ENCODE measurements at places on chromosomes 5 and 9. TPM values are rescaled to one million over a fixed set of nuclear protein-coding genes. Genes with fewer than 3 reads are reported as not detected.

The DENND1A gene
- 16.7 TPM for total RNA-seq

The ENTREP1 gene
- 3.2 TPM for total RNA-seq

The ARL10 gene
- 63.9 TPM for total RNA-seq

The YTHDC2 gene
- 41.6 TPM for total RNA-seq

The KCTD16 gene
- total RNA-seq = 17.5 TPM

The SPINK7 gene
- not detected for total RNA-seq

The CDH9 gene
- 10.3 TPM for total RNA-seq

The IFNA2 gene
- total RNA-seq = not detected

The PFN3 gene
- 0.74 TPM for total RNA-seq

The PCA3 gene
- total RNA-seq = 0.49 TPM

The GPR21 gene
- total RNA-seq = 10.3 TPM

The PDE6A gene
- not detected for total RNA-seq

The ITGA2 gene
- total RNA-seq = 3.7 TPM

The FPGS gene
- 17.2 TPM for total RNA-seq

The PLEKHG4B gene
- 4.7 TPM for total RNA-seq

The LAMC3 gene
- total RNA-seq = 2.7 TPM

The ADAMTSL2 gene
- total RNA-seq = 2.7 TPM

The REEP2 gene
- total RNA-seq = 73.5 TPM

The TTC1 gene
- 34.7 TPM for total RNA-seq

The PRDM9 gene
- total RNA-seq = not detected

The CRB2 gene
- total RNA-seq = 5.4 TPM

The CD74 gene
- 2.5 TPM for total RNA-seq

The NEUROG1 gene
- total RNA-seq = 0.49 TPM

The PRRT1B gene
- total RNA-seq = not detected

The GPR151 gene
- total RNA-seq = 0.25 TPM

The SPACA9 gene
- total RNA-seq = 2.5 TPM

The DMRT3 gene
- not detected for total RNA-seq

The HAVCR2 gene
- total RNA-seq = 3.9 TPM

The CTNNA1 gene
- total RNA-seq = 190 TPM

The SYK gene
- total RNA-seq = 1.2 TPM

The PCDHGA11 gene
- 19.7 TPM for total RNA-seq

The GAPVD1 gene
- total RNA-seq = 59.7 TPM

The FBLL1 gene
- 30.0 TPM for total RNA-seq

The F12 gene
- 2.7 TPM for total RNA-seq

The FBN2 gene
- 8.1 TPM for total RNA-seq

The SPAG8 gene
- 2.0 TPM for total RNA-seq

The SLC36A2 gene
- not detected for total RNA-seq

The WDR70 gene
- total RNA-seq = 36.9 TPM

The FABP6 gene
- 2.2 TPM for total RNA-seq
